Stimulated activated CD8-positive, alpha-beta memory T cell treated with anti-CD3 and anti-CD28 coated beads, Interleukin-15, amount 100 ng/mL, for 4 hours (primary cell): ENCODE measurements at places on chromosomes 6 and 20.

- DNase-seq, result no peak
These were observed 22.8 kb downstream of the FYN start for GRCh38 chr6:111850295-111850937.

- DNase-seq, result no peak
These were observed 5.5 kb downstream of the REV3L start for GRCh38 chr6:111477481-111477938.

GRCh38 chr20:1618479-1618878, 1.3 kb downstream of the SIRPB1 start:
- no peak for DNase-seq

- DNase-seq, result no peak
These were observed 297.5 kb downstream of the ADGB start for GRCh38 chr6:146896062-146896813.

DNA sequence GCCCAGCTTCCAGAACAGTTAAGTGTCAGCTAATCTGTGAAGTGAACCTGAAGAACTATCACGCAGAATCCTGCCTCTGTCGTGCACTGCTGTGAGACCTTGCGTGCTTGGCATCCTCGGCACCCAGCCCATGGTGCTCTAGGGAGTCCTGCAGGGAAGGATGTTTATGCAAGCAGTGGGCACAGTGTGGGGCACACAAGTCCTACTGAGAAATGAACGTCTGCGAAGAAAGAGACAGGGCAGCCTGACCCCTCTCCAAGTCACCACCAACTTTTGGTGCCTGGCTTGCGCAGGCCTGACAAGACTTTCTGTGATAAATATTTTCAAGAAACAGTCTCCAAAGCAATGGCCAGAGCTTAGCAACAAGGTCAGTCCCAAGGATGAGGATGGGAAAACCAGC, 68.0 kb downstream of the MYH7B start:
- DNase-seq, result no peak
